CD4-positive, alpha-beta T cell treated with Interleukin-6 at 100 ng/mL for 8 hours (primary cell): ENCODE measurements at places on chromosomes 7 and 10.
A peak's percentile ranks its signal among the peaks of the same experiment; 100 is the strongest.

- peak; percentile 59 for DNase-seq
Measured at GRCh38 chr10:13659887-13660550, 73.3 kb downstream of the PRPF18 start.

- no peak for DNase-seq
Measured at GRCh38 chr10:129964611-129965424, 744 bp upstream of the EBF3 start.

GRCh38 chr10:34626158-34626880, 188.8 kb downstream of the PARD3 start:
- DNase-seq: no peak

DNA sequence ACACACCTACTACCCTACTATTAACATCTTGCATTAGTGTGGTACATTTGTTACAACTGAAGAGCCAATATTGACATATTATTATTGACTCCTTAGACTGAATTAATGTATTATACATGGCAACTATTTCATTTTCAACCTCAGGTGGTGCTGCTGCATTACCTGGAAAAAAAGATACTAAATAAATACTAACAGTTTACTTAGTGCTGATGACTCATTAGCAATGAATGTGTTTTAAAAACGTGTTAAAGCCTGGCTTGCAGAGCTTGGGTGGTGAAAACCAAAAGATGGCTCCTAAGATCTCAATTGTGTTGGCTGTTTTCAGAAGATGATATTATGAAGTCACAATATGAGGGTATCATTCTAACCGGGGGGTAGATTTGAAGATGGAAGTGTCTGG, 34.8 kb downstream of the CFAP43 start:
- no peak for DNase-seq

DNA sequence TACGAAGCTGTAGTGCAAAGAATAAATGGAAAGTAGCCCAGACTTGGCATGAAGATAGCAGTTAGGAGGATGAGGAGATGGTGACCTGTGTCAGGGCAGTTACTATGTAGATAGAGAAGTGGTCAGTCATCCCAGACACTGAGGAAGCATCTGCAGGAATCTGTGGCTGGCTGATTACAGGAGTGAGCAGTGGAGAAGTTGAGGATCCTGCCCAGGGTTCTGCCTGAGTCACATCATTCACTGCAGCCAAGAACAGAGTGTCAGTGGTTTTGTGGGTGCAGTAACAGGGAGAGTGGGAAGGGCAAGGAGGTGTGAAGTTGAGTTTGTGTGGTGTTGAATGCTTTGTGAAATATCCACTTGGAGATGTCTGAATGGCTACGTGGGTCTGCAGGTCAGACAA, 676.4 kb upstream of the NRP1 start:
- no peak for DNase-seq

DNA sequence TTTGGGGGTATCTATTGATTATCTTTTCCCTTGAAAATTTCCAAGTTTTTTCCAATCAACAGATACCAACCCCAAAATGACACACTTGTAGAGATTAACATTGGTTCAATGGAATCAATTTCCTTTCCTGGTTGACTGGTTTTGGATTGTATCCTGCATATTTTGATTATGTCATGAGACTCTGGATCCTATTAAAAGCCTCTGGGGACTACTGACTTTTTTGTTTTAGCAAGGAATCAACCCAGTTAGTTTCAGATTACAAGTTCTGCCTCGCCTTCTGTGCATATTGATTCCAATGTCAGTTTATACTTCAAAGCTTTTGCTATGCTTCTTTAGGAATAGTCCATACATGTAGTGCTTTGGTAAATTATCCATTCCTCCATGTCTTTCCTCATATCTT, 29.2 kb downstream of the COPG2 start:
- DNase-seq: no peak

- no peak for DNase-seq
Measured at GRCh38 chr10:124560377-124561105, 98.9 kb downstream of the LHPP start.

DNA sequence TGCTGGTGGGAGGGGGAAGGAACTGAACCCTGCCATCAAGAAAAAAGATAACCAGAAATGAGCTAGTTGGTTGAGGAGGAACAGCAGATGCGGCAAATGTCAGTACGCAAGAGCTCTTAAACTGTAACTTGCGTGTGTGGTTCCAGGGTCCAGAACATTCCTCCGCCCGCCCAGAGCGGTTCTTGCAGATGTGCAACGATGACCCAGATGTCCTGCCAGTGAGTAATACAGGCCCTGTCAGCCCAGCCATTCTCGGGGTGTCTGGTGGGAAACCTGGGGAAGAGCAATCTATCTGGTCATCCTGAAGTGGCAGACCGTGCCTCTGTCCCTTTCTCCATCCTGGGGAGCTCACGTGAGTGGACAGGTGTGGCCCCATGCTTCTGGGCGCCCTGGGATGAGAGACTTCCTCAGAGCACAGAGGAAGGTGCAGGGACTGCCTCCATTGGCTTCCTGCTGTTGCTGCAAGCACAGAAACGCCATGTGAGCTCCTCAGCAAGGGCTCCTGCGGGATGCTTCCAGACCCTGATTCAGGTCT, 50.5 kb upstream of the ZMIZ2 start:
- DNase-seq: no peak

GRCh38 chr10:16581202-16581601, 59.5 kb upstream of the C1QL3 start:
- DNase-seq: no peak

GRCh38 chr10:90180886-90181691, 479.7 kb downstream of the KIF20B start:
- DNase-seq: no peak

DNA sequence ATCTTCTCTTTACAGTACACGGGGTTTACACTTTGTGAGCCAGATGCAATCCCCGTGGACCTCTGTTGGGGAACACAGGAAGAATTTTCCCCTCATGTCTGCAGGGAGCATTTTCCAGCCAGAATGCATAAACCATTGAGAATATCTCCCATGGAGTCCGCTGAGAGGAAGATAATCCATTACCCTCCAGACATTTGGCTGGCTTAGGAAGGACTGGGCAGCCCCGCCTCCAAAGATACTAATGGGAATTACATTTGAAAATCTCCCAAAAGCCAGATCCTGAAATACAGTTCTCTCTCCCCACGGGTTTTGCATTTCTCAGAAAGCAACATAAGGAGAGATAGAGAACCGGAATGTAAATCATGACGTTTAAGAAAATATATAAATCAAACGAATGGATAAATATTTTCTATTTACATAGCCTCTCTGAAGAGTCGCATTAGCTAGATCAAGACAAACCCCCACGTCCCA, 53.5 kb downstream of the TRIL start:
- DNase-seq: no peak

DNA sequence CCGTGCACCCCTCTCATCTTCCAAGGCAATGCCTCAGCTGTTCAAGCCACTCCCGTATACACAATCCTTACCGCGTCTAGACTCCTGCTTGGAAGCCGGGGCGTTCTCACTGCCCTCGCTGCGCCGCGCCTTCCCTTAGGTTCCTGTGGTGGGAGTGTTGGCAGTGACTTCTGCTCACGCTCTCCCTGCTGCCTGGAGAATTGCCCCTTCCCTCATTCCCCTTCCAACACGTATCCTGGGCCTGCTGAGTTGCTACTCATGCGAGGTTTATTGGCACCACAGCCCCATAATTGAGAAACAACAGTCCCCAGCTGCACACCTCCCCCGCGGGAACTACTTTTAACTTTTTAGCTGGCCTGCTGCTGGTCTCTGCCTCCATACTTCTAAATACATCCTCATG, 31.9 kb downstream of the RBM17 start:
- no peak for DNase-seq

GRCh38 chr10:12091421-12091820, 22.7 kb downstream of the DHTKD1 start:
- no peak for DNase-seq

DNA sequence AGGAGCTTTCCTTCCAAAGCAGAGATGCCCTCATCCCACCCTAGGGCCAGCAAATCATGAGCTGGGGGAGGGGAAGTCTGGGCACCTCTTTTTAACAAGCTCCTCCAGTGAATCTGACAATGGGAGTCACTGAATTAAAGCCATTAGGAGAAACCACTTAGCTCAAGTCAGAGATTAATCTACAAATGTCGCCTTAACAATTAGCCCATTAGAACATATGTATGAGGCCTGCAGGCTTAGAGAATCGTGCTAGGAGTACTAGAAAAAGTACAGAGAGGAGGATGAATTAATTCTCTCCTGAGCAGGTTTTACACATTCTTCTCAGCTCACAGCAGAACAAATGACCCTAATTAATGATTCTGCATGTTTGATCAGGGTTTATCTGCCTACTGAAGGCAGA, 381.3 kb downstream of the KCNMA1 start:
- no peak for DNase-seq

GRCh38 chr7:128427289-128427891, 17.6 kb upstream of the IMPDH1 start:
- peak; percentile 47 for DNase-seq

DNA sequence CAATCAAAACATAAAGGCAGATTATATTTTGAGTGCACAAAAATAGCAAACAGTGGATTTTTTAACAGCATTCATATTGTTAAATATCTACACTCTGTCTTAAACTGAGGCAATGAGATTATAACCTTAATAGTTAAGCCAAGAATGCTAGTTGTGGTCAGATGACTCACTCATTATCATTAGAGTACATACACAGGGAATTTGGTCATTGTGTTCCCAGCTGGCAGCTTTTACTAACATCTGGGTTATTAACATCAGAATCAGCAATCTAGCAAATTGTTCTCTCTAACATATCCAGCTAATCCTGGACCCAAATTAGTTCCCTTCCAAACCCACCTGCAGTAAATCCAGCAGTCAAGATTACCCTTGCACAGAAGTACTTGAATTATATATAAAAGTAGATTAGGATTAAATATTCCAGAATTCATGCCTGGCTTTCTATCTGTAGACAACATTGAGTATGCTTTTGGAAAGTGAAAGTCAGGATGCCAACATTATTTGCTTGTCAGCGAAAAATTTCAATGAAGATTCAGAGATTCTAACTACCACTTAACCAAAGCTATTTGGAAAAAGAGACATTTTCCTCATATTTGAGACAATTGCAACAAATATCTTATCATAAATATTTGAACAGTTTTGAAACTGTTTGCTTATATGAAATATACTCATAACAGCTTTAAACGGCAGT, 1035.6 kb upstream of the PHF14 start:
- no peak for DNase-seq

DNA sequence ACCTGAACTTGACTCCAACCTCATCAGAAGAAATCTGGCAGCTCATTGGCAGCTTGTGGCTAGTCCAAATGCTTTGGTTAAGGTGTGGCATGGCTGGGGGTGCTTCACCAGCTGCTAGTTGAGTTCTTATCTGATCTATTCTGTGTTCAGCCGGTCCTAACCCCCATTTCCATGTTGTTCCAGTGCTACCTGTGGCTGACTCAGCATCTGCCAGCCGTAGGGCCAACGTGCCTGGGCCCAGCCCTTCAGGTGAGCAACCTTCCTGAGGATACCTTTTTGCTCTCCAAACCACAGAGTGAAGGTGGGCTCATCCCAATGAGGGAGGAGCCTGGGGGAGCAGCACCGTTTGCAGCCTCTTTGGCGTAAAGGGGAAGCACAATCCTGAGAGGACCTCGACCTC, 46.8 kb upstream of the C10orf120 start:
- DNase-seq: no peak

DNA sequence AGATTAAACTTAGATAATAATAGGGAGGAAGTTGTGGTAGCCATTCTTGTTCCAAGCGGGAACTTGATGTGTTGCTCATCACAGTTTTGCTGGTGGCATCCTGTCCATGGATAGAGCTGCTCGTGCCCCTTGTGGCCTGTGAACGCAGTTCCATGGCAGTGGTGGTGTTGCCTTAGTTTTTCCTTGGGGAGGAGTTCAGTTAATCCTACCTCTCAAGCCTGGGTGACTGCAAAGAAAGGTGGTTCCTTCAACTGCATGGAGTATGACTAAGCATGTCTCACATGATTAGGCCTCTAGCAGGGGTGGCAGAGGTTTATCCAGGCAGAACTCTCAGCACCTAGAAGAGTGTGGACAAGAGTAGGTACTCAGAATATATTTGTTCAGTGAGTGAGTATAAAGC, 99.7 kb downstream of the MAPK8 start:
- no peak for DNase-seq

DNA sequence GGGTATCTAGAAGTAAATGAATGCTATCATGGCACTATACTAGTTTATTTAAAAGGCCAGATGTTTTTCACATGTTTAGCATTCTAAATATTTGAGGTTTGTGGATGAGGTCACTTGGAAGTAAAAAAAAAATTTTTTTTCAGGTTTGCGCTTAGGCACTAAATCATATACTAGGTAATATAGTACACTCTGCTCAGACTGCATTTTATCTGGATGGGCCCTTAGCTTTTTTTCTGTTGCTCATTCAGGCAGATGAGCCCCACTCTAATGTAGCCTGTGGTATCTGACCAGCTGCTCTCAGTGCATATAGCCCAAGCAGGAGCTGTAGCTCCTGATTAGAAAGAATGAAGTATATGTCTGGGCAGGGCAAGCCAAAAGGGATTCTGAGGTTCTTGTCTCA, 210.1 kb downstream of the AUTS2 start:
- no peak for DNase-seq

- DNase-seq: no peak
Measured at GRCh38 chr10:124568848-124569622, 107.4 kb downstream of the LHPP start.

- DNase-seq: no peak
Measured at GRCh38 chr10:78542141-78542489, 508.5 kb downstream of the RPS24 start.

DNA sequence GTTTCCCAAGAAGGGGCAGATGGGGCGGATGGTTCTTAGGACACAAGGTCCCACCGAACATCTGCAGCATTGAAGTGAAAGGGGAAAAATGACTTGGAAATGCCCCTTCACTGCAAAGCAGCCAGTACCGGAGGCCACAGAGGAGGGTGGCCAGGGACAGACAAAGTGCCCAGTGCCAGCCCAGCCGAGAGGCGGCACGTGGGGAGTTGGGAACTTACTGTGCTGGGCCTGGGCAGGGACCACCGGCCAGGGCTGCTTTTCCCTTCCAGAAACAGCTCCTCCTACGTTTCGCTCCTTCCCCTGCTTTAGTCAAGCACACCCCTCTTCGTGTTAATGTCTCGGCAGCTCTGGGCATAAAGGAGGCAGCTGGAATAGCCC, 129.2 kb downstream of the TNS3 start:
- DNase-seq: no peak

DNA sequence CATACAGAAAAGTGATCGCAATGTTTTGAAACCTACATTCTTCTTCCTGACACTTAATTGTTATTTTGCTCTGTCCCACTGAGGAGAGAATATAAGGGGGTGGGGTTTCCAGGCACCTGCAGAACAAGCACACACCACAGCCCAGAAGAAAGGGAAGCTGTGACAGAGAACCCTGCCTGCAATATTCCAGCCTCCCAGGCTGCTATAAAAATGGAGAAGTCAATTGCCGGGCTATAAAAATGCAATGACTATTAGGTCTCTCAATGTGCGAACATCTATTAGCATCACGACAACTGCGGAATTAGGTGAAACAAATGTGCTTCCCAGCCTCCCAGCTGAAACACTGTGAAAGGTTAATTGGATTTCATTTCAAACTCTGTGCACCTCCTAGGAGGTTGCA, 145.3 kb upstream of the FRMD4A start:
- no peak for DNase-seq

GRCh38 chr10:14219411-14219810, 111.3 kb downstream of the FRMD4A start:
- no peak for DNase-seq

GRCh38 chr10:35299016-35299415, 37.3 kb upstream of the CCNY start:
- DNase-seq: no peak

GRCh38 chr10:92690915-92691590, 1.3 kb downstream of the HHEX start:
- DNase-seq: no peak

GRCh38 chr7:123966936-123967335, 41.9 kb downstream of the SPAM1 start:
- DNase-seq: no peak
